ENCODE measurements at places on chromosomes 3 and 15.

DNA sequence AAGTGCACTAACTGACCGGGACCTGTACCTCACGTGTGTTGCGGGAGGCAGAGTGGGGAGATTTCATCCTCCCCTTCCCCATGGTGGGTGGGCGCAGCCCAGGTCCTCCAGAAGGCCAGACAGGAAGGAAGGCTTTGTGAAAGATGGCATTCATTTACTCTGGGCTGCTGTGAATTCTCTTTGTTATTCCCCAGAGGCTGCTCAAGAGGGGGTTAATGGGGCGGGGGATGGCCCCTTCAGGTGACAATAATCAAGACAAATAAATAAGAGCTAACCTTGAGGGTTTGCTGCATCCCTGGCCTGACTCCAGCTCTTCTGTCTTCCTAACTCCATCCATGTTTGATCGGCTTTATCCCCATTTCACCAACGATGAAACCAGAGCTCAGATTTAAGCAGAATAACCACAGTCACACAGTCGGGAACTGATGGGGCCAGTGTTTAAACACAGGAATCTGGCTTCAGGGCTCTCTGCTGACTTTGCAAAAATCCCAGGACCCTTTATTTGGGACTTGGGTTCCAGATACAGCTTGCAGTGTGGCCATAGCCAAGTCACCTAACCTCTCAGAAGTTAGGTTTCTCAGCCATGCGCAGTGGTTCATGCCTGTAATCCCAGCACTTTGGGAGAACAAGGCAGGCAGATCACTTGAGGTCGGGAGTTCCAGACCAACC, 16.5 kb downstream of the PIF1 start:
- DNase-seq, result no peak

DNA sequence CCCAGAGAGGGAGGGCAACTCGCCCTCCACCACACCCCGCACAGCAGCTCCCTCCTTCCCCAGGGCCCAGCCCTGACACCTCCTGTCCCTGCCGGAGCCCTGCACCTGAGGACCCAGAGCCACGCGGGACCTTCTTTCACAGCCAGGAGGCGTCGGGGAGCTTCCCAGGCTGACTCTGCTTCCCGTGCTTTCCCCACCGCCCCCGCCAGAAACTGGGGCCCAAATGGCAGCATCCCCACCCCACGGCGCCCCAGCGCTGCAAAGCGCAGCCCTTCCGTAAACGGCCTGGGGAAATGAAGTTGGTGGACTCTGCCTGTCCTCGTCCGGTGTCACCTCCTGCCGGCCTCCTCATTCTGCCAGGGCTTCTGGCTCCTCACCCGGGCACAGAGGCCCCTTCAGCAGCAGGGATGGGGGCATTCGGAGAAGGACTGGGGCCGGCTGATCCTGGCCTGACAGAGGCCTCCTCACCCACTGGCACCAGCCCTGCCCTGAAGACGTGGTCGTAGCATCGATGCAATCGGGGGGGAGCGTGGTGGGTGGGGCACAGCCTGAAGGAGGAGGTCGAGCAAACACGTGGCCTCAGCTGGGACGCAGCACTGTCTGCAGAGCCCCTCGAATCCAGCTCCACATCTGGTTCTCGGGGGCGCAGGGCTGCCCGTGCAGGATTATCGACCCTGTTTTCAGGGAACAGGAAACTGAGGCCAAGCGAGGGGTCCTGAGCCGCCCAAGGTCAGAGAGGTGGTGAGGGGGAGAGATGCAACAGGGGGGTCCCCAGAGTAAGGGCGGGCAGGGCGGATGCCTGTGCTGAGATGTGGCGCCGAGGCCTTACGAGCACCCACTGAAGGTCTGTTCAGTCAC, 235.4 kb downstream of the XXYLT1 start:
- no peak for DNase-seq

- DNase-seq, result no peak
These were observed 95.5 kb downstream of the ST6GAL1 start for GRCh38 chr3:187025656-187026316.

GRCh38 chr3:64594134-64594533, 93.7 kb downstream of the ADAMTS9 start:
- DNase-seq, result no peak

DNA sequence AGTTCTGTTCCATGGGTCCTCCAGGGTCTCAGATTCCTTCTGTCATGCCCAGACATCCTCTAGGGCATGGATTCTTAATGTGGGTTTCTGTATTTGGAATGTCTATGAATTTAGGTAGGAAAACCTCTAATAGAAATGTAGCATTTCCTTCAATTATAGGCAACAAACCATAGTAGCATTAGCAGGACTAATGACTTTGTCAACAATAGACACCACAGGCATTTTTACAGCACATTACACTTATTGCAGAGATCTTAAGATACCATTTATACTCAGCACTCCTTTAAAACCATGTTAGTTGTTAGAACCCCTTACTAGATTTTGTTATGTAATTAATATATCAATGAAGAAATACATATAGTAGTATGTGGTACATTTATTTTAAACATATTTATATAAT, 77.8 kb upstream of the TBC1D5 start:
- DNase-seq, result no peak

DNA sequence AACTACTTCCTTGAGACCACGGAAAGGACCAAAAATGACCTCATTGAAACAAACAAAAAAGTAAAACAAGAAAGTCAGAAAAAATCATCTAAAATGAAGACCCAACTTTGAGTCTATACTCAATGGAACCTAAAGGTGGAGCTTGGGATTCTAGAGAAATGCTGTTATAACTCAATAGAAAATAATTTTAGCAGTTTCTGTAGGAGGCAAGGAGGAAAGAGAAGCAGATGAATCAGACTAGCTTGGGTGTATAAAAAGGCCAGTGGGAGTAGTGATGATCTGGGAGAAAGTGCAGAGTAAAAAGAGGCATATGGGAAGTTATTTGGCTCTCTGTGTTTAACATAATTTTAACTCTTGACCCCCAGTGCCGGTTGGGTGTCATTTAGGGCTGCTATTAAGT, 94.4 kb downstream of the TMCO5A start:
- no peak for DNase-seq

- DNase-seq, result peak; percentile 9
These were observed 428.7 kb downstream of the ROBO2 start for GRCh38 chr3:77468626-77469020.
